ENCODE measurements at places on chromosomes 7 and 10.

GRCh38 chr7:44460325-44460724 is 30.1 kb downstream of the NUDCD3 start:
- no peak for DNase-seq

GRCh38 chr7:142711746-142712616 is 37.3 kb upstream of the PRSS1 start:
- no peak for DNase-seq

- DNase-seq: peak; percentile 52
Observed at GRCh38 chr10:637771-638195, 51.7 kb downstream of the DIP2C start.

DNA sequence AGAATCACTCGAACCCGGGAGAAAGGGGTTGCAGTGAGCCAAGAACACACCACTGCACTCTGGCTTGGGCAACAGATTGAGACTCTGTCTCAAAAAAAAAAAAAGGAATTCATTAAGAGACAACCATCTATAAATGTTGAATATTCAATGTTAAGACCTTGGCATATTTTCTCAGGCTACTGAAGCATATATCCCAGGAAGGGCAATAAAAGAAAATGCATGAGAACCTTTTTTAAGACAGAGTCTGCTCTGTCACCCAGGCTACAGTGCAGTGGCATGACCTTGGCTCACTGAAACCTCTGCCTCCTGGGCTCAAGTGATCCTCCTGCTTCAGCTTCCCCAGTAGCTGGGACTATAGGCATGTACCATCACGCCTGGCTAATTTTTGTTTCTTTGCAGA is 165.0 kb downstream of the JMJD1C start:
- no peak for DNase-seq

DNA sequence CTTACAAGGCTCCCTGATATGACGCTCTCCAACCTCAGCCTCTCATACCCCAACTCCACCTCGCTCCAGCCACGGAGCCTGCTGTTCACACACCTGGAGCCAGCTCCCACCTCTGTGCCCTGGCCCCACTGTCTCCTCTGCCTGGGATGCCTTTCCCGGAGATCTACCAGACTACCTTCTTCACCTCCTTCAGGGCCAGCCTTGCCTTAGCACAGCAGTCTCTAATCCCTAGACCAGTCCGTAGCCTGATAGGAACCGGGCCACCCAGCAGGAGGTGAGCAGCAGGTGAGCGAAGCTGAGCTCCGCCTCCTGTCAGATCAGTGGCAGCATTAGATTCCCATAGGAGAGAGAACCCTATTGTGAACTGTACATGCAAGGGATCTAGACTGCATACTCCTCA is 23.2 kb upstream of the SMURF1 start:
- DNase-seq: no peak

DNA sequence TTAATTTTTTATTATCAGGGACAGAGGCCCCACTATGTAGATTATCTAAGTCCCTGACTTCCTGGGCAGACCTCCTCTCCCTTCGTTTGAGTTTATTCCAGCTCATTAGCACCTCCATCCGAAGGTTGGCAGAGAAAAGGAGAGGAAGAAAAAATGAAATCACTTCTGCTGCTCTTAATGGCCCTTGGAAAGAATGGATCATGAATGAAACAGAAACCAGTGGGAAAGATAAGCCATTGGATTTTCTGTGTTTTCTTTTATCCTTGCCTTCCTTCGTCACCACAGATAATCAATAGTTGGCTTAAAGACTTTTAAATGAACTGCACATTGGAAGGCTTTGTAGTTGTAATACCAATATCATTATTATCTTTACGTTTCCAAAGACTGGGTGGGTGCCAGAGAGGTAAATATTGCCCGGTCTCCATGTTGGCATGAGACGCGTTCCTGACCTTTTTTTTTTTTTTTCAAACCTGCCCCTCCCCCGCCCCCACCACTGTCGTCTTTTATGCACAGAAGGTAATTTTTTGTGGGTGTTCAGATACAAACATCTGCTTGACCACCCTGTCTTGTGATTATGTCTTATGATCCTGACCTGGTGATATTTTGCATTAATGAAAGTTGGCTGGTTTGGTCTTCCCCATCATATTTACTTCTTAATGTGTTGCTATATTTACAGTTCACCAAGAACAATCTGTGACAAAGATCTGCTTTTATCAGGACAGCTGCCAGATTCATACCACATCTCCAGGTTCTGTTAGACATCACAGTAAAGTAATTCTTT is 116.8 kb downstream of the ARID5B start:
- DNase-seq: no peak

GRCh38 chr7:46153951-46154787 is 233.1 kb upstream of the IGFBP3 start:
- no peak for DNase-seq

DNA sequence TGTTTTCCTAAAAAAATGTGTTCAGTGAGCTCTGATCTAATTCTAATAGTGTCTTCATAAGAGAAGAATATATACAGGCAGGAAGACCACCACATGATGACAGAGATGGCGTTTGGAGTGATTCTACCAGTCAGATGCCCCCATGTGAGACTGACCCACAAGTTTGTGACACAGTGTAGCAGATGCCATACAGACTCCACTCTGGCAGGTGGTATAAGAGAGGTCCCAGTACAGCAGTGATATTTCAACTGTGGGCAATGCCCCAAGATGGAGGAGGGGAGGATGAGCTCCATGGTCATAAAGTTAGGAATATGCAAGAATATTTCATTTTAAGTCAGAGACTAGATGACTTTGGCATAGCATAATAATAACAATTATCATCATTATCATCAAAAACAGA is 1022.6 kb downstream of the KCNMA1 start:
- no peak for DNase-seq

- DNase-seq: peak; percentile 51
Observed at GRCh38 chr10:95242581-95243317, 48.1 kb downstream of the PDLIM1 start.

GRCh38 chr7:48046458-48046857 is 11.1 kb downstream of the C7orf57 start:
- no peak for DNase-seq

DNA sequence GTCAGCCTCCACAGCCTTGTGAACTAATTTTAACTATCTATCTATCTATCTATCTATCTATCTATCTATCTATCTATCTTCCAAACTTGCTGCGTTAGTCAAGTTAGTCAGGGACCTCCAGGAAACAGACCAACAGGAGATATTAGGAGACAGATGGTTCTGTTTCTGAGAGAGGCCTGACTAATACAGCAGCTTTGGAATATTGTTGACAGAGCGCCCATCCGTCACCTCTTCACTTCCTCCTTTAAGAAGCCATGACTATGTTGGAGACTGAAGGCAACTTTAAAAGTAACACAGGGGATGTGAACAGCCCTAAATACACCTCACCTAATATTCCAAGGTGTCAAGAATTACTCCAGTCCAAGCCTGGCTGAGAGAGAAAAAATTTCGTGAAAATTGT is 280.9 kb upstream of the IGFBP3 start:
- DNase-seq: no peak

DNA sequence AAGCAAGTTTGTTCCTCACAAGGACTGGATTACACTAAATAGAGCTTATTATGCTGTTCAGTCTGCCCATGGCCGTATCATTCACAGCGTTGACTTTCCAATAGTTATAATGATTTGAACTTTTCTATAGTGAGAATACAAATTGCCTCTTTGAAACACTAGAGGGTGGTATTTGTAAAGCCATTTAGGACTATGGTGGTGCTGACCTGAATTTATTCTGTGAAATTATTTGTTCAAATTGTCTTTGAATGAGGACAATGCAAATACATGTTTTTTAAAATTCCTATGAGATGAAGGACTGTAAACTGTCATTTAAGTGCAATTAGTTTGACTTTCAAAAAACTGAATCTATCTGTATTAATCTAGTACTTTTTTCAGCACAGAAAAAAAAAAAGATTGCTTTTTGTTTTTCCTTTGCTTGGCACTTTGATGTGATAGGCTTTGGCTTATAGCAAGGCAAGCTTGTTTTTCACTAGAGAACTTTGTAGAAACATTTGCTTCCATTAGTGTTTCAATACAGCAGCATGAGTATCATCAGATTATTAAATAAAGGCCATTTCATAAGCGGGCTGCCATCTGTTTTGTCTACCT is 122.7 kb upstream of the TMEM229A start:
- DNase-seq: peak; percentile 46

GRCh38 chr10:109924087-109924486 is 776 bp upstream of the XPNPEP1 start:
- DNase-seq: no peak

DNA sequence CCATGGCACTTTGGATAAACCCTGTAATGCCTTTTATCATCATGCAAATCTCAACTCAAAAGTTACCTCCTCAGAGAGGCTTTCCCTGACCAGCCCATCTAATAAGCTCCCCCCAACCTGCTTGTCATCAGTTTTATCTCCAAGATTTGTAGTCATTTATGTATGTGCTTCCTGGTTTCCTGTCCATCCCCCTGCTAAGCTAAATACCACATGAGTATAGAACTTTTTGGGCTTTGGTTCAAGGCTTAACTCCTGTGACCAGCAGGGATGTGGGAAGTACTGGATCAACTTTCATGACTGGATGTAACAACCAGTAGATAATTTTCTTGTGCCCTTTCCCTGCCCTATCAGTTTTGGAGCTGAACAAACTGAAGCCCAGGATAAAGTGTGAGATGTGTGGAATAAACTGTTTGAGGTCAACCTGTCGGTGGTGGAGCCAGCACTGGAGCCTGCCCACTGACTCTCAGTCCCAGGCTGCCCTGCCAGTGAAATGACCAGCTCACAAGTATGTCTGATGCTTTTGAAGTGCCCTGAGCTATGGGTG is 148.6 kb downstream of the CYP26A1 start:
- DNase-seq: no peak

DNA sequence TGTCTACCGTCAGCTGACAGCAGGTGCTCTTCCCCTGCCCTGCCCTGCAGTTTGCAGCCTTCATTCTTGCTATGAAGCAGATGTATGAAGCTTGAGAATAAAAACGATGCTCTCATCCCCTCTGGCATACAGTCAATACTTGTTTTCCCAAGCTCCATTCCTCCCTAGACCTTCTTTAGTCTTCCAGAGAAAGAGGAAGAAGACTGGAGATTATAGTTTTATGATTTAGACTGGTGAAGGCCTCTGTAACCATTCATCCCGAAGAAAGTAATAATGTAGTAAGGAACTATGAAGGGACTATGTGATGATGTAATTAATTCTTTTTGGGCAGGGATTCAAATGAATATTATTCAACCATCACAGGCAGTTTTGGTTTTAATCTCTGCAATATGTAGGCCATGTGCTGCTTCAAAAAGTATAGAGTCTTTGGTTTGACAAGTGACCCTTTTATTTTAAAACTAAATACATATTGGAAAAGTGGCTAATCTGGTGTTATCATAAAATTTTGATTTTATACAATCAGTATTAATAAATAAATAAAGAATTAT is 242.4 kb upstream of the KIAA1217 start:
- DNase-seq: no peak

GRCh38 chr10:35040760-35041501 is 49.2 kb downstream of the CUL2 start:
- DNase-seq: peak; percentile 11

DNA sequence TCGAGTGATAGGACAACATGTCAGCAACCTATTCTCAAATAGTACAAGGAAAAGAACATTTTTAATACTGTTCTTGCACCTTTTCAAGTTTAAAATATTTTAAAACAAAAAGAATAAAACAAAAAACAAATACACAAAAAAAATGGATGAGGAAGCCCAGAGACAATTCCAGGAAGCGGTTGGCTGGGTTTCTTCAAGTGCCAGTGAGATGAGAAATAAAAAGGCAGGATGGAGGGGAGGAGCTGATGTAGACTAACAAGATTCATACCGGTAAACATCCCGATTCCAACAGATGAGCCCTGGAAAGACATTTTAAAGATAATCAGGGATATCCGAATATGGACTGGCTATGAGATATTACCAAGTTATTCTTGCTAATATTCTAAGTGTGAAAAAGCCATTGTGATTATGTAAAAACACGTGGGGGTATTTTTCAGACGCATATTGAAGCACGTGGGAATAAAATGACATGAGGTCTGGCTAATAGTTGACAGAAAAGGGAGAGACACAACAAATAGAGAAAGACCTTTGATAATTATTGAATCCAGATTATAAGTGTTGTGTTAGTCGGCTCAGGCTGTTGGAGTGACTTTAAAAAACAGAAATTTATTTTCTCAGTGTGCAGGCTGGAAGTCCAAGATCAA is 101.3 kb upstream of the LRRC4 start:
- no peak for DNase-seq

GRCh38 chr7:157397731-157398691 is 61.2 kb downstream of the DNAJB6 start:
- no peak for DNase-seq

DNA sequence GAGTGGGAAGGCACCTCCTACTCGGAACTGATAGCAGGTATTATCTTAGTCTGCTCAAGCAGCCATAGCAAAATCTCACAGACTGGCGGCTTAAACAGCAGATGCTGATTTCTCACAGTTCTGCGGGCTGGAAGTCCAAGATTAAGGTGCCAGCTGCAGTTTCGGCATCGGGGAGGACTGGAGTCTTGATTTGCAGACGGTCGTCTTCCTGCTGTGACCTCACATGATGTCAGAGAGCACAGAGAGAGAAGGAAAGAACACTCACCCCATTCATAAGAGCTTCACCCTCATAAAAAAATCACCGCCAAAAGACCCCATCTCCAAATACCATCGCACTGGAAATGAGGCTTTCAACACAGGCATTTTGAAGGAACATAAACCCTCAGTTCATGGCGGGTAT is 216.5 kb upstream of the PITRM1 start:
- no peak for DNase-seq

DNA sequence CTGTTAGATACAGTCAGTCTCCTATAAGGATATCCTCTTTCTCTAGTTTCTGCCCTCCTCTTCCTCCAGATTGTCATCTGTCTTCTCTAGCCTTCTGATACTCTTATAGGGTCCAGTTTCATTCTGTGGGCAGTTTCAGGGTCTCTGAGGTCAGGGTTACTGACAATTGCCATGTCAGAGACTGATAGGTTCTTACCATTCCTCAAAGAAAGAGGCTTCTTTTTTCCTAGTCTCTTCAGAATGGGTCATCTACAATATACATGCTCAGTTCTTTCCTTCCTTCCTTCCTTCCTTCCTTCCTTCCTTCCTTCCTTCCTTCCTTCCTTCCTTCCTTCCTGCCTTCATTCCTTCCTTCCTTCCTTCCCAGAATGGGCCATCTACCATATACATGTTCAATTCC is 48.1 kb upstream of the TAS2R16 start:
- no peak for DNase-seq

DNA sequence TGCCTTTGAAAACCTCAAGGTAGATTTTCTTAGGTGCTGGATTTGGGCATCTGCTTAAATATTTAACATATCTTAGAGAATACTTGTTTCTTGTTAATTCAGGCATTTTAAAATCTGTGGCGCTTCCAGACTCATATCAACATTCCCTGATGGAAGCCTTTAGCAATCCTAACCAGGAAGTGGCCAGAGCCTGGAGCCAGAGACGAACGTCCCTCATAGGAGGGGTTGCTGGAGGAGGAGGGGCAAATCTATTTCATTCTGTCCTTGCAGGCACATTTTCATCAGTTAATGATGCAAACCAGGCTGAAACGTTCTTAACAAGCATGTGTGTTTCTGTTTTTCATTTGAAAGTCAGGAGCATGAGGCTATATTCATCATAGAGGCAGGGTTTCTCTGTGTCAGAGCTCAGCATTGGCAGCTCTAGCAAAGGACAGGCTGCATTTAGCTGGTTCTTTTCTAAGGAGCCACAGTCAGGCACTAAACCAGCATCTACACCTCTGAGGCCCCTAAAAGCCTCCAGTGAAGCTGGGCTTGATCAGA is 17.8 kb upstream of the IFIT2 start:
- peak; percentile 80 for DNase-seq

GRCh38 chr7:9945131-9945530 is 1028.5 kb upstream of the PHF14 start:
- DNase-seq: no peak

- DNase-seq: no peak
Observed at GRCh38 chr10:36194276-36194675, 552.2 kb upstream of the FZD8 start.
